ENCODE measurements at places on chromosomes 16 and 17.
A peak's percentile ranks its signal among the peaks of the same experiment; 100 is the strongest.

DNA sequence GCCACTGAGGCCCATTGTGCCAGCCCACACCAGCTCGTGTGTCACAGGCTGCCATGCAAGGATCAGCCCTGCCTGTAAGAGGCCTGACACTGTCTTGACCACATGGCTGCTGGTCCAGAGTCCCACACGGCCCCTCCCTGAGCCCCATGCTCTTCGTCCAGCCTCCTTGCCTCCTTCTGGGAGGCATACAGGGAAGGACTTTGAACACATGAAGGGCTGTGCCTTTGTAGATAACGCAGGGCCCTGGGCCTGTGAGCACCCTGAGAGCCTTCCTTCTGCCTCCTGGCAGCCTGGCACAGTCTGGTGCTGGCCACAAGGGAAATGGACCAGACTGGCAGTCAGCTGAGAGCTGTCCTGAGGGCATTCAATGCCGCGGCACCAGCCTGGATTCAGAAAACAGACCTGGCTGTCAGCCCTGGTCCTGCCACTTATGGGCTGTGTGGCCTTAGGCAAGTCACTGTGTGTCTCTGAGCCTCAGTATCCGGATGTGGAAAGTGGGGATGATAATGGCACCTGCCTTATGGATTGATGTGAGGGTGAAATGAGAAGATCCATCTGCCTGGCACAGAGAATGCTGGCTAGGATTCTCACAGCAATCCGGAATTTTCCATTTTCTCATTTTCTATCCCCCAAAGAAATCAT is 19.2 kb upstream of the SPNS2 start:
- DNase-seq, result no peak

DNA sequence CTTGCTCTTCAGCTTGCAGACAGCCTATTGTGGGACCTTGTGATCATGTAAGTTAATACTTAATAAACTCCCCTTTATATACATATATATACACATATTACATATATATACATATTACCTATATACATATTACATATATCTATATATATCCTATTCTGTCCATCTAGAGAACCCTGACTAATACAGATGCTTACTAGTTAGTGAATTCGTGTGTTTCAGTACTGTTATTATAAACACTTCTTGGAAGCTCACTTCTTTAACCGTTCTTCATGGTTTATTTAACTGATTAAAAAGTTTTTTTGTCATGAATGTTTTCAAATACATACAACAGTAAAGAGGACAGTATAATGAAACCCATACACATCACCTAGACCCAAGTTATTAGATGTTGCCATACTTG is 12.6 kb downstream of the ORC6 start:
- no peak for DNase-seq

GRCh38 chr16:58098207-58099096 is 30.7 kb downstream of the CFAP20 start:
- DNase-seq, result no peak

GRCh38 chr16:24013864-24014645 is 178.3 kb downstream of the PRKCB start:
- DNase-seq, result peak; percentile 28

- DNase-seq, result no peak
Observed at GRCh38 chr16:17350207-17350606, 120.6 kb downstream of the XYLT1 start.

GRCh38 chr17:81416612-81417011 is 21.4 kb downstream of the BAHCC1 start:
- no peak for DNase-seq

DNA sequence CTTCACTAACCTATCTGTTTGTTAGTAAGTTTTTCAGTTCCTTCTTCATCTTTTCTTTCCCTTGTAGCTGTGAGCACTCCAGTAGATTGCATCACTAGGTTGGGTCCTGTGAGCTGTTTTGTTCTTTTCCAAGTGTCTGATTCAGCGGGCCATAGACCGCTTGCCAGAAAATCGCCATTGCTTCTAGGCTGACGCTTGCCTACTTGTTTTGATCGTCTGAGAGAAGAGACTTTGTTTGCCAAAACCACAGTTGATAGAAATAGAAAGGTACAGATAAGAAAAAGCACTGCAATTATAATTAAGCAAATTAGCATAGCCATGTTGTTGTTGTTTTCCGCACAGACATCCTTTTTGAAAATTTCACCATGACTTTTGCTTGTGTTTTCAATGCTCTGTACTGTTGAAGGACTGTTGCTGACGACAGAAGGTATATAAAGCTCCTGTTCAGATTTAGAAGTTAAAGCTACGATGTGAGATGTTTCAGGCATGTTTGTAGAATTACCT is 3.1 kb downstream of the EVI2A start:
- DNase-seq, result peak; percentile 22

DNA sequence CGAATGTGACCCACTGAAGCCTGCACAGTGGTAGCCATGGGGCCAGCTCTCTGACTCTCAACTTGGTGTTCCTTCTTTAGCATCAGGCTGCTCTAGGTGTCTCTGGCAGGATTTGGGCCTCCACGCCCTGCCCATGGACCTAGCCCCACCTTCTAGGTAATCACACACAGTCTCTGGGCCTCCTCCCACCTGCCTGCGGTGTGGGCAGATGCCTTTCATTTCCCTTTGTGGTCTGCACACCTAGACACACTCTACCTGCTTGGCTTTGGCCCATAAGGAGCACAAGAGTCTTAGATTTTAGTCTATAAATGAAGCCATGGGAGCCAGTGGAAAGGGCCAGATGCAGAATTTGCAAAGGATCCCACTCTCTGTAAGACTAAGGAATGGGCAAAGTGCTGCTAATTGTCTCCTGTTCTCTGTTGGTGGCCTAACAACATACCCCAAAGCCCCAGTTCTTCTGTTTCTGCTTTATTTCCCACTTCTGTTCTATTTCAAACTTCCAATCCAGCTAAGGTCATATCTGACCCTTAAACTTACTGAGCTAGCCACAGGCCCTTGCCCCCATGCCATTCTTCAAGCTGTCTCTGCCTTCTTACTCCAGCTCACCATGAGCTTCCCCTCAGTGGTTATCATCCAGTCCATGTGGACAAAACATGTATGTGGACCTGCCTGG is 7.2 kb upstream of the MFSD6L start:
- DNase-seq, result no peak

GRCh38 chr17:66755101-66755943 is 79.6 kb upstream of the CACNG5 start:
- no peak for DNase-seq

DNA sequence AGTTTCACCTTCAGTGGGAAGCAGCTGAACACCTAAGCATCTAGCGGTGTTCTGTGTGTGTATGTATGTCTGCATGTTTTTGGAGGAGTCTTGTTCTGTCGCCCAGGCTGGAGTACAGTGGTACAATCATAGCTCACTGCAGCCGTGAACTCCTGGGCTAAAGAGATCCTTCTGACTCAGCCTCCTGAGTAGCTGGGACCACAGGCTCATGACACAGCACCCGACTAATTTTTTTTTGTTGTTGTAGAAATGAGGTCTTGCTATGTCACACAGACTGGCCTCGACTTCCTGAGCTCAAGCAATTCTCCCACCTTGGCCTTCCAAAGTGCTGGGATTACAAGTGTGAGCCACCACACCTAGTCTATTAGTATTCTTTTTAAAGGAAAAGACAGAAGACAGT is 30.2 kb upstream of the FAAP100 start:
- DNase-seq, result no peak

- no peak for DNase-seq
Observed at GRCh38 chr17:4477255-4477791, 21.4 kb upstream of the SPNS2 start.

- no peak for DNase-seq
Observed at GRCh38 chr16:4169415-4169814, 53.2 kb upstream of the ADCY9 start.

DNA sequence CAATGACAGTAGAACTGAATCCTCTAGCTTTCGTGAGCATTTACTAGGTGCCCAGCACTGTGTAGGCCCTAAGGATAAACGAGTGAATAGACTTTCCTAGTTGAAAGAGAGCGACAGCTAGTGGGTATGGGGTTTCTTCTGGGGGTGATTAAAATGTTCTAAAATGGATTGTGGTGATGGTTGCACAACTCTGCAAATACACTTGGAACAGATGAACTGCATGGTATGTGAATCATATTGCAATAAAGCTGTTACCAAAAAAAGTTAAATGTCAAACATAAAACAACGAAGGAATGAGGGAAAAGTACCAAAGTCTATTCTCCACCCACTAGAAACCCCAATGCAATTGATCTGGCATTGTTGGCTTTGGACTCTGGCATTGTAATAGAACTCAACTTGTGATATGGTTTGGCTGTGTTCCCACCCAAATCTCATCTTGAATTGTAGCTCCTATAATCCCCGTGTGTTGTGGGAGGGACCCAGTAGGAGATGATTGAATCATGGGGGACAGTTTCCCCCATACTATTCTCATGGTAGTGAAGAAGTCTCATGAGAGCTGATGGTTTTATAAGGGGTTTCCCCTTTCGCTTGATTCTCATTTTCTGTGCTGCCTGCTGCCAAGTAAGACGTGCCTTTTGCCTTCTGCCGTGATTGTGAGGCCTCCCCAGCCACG is 70.5 kb downstream of the MARF1 start:
- no peak for DNase-seq

DNA sequence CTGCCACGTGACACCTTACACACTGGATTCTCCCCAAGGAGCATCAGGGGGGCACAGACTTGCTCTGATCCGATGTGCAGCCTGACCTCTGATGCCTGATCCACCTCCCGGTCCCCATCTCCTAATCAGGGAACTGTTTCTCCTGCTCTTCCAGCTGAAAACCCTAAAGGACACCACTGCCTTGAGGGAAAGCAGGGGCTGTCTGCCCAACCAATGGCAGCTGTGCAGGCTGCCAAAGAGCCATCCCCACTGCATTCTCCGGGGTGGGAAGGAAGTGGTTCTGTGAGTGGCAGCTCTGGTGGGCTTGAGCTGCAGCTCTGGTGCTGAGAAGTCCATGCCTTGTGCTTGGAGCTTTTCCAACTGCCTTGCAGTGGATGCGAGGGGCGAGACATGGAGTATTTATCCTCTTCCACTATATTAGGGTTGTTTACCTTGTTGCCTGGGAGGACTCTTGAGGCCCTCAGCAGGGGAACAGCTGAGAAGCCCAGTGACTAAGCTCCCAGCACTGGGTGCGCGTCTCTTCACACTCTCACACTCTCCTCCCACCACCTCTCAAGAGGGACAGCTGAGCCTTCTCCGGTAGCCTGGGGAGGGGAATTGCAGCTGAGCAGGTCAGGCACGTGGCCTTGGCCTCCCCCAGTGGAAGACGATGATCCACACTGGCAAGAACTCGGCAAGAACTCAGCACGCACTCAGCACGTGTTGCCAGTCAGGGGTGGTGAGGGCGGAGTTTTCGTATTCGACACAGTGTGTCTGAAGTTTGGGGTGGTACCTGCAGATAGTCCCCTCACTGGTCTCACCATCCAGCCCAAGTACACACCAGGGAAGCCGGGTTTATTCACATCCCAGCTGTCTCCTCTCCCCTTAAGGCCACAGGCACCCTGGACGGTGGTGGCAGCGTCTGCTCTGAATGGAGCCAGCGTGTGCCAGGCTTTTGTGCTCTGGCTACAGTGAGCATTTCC is 21.1 kb upstream of the SPATA32 start:
- no peak for DNase-seq

DNA sequence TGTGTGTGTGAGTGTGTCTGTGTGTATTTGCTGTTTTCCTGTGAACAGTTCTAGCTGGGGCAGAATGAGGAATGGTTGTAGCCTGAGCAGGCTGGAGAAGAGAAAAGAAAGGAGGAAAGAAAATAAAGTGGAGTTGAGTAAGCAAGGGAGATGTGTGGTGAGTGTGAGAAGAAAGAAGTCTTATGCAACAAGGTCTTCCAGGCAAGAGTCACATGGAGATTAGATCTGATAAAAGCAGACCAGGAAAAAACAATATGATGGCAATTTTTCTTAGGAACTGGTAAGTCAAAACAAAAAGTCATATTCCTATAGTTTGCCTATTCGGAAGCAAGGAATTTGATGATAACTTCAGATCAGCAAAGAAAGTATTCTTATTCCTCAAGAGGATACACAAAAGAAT is 125.0 kb downstream of the HS3ST3A1 start:
- no peak for DNase-seq

GRCh38 chr16:50802000-50802399 is 60.1 kb downstream of the CYLD start:
- DNase-seq, result no peak

DNA sequence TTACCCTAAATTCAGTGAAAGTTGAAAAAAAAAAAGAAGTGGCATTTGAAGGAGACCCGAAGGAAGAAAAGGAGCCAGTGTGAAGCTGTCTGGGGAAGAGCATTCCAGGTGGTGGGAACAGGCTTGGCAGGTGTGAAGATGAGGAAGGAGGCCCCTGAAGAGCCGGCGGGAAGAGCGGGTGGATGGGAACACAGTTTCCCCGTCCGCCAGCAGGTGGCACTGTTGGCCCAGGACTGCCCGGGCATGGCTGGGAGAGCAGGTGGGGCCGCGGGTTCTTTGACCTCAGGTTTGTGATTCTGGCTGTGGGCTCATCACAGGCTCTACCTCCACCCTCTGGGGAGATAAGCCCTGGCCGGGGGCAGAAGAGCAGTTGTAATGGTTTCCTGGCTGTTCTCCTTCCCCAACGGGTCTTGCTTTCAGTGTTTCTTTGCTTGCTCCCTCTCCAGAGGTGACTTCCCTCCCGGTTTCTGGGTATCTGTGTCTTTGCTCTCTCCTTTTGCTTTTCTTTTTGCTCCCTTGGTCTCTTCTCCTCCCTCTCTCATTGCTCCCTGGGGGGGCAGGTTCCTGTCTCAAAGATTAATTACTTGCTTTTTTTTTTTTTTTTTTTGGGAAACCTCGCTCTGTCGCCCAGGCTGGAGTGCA is 32.3 kb downstream of the RAP1GAP2 start:
- peak; percentile 45 for DNase-seq

- no peak for DNase-seq
Observed at GRCh38 chr17:72804949-72805707, 287.4 kb downstream of the SLC39A11 start.

DNA sequence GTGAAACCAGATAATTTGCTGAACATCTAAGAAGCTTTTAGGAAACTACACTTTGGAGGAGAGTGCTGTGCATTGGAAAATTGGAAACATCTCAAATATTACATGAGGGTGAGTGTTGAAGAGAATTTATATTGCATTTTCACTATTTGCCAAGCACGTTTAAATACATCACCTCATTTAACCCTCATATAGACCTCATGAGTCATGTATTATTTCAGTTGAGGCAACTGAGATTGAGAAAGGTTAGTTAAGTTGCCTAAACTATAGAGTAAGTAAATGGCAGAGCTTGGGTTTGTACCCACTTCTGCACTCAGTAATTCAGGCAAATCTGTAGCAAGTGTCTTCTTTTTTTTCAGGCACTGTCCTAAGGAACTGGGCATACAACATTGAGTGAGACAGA is 3.7 kb upstream of the NLK start:
- DNase-seq, result no peak

DNA sequence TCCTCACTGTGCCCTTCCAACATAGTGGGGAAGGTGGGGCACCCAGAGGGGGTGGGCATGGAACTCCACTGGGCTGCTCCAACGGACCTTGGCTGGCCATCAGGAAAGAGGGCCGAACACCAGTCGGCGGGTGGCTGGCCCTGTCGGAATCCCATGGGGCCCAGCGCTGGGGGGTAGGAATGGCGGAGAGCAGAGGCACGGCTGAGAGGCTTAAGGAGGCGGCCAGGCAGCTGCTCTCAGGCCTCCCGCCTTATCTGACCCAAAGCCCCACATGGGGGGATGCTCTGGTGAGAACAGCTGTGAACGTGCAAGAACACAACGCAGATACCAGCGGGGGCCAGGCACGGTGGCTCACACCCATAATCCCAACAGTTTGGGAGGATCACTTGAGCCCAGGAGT is 4.4 kb upstream of the MYO1C start:
- DNase-seq, result no peak
